Fibroblast of skin of left quadriceps (primary cell): ENCODE measurements at places on chromosomes 12 and 14.
A peak's percentile ranks its signal among the peaks of the same experiment; 100 is the strongest.

DNA sequence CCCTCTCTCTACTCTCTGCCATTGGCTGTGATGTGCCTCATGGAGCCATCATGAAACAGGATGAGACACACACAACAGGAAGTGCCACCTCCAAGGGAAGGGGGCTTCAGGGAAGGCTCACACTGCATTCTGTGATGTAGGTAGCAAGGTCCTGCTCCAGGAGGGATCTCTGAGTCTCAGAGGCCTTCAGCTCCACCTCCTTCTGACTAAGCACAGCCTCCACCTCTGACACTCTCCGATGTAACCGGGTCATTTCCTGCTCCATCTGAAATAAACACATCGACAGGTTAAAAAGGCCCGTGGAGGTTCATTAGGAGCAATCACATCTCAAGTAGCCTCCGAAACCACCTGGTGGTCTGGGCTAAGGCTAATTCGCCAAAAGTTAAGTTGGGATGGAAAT lies 93.3 kb downstream of the CIT start:
- no peak for DNase-seq

- DNase-seq = no peak
Observed at GRCh38 chr12:108815875-108816594, 41.3 kb downstream of the SSH1 start.

DNA sequence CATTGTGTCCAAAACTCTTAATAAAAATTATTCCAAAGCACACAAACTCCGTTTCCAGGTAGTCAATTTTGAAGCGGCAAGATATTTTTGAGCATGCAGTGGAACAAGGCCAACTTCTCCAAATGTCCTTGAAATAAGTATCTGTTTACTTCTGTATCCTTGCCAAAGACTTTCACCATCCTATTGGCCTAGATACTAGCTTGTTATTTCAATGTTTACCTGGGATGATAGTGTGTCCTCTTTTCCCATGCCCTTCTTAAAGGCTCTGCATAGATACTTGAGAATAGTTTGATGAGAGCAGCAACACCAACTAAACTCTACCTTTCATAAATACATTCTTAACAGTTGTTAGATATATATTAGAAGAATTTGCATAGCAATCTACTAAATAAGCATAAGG lies 160.9 kb downstream of the KCNC2 start:
- DNase-seq = no peak

DNA sequence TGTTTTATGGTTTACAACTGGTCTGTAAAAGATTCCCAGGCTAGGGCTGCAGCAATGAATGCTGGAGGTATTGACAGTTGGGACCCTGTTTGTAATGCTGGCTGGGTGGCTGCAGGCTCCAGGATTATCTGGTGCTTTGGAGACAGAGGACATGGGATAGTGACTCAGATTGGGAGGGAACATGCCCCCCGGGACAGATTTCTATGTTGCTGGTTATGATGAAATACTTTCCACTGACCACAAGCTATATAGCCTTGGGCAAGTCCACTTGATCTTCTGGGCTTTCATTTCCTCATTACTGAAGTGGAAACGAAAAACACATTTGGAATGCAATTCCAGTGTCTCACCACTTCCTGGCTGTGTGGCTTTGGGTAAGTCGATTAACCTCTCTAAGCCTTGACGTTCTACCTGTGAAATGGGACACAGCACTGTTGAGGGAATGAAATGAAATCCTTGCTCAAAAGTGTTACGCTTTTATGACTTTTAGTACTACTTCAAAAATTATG lies 6.3 kb upstream of the TPCN1 start:
- DNase-seq = peak; percentile 90

- DNase-seq = no peak
Observed at GRCh38 chr12:68905733-68906132, 27.2 kb downstream of the CPM start.

- DNase-seq = no peak
Observed at GRCh38 chr12:121345151-121345815, 6.9 kb downstream of the ANAPC5 start.

- DNase-seq = no peak
Observed at GRCh38 chr12:104386461-104386860, 70.3 kb upstream of the CHST11 start.

- DNase-seq = no peak
Observed at GRCh38 chr12:103930787-103931735, 851 bp downstream of the HSP90B1 start.

DNA sequence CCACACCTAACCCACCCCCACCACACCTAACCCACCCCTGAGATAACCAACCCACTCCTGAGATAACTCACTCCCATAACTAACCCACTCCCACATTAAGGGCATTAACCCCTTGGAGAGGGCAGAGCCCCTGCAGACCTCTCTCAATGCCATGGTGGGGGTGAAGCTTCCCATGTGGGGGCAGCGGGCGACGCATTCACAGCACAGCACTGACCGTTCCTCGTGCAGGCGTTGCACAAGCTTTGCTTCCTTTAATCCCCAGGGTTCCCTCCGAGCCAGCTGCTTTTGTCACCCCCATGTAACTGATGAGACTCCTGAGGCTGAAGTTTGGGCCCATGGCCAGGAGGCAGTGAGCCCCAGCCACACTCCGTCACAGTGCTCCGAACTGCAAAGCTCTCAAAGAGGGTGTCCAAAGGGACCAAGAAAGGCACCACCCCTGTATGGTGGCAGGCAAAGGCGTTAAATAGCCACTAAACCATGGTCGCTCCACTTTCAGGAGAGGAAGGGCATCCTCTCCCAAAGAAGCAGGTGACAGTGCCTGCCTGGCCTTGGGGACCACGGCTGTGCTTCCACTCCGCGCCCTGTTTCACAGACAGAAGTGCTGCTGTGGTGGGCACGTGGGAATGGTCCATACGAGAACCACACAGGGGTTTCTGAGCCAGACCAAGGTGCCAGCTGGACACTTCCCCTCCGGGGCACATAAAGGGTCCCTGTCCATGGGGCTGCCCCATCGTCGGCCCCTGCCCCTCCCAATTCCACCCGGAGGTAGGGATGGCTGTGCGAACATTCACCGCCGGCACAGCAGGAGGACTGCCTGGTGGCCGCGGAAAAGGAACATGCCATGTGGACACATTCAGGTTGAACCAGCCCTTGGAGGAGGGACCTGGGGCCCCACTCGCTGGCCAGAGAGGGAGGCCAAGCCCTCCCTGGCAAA lies 28.3 kb downstream of the GALNT9 start:
- DNase-seq = no peak

GRCh38 chr12:120290609-120291305 lies 946 bp downstream of the RNU4-2 start:
- DNase-seq = no peak

- DNase-seq = no peak
Observed at GRCh38 chr14:20823859-20824258, 21.2 kb upstream of the RNASE1 start.

DNA sequence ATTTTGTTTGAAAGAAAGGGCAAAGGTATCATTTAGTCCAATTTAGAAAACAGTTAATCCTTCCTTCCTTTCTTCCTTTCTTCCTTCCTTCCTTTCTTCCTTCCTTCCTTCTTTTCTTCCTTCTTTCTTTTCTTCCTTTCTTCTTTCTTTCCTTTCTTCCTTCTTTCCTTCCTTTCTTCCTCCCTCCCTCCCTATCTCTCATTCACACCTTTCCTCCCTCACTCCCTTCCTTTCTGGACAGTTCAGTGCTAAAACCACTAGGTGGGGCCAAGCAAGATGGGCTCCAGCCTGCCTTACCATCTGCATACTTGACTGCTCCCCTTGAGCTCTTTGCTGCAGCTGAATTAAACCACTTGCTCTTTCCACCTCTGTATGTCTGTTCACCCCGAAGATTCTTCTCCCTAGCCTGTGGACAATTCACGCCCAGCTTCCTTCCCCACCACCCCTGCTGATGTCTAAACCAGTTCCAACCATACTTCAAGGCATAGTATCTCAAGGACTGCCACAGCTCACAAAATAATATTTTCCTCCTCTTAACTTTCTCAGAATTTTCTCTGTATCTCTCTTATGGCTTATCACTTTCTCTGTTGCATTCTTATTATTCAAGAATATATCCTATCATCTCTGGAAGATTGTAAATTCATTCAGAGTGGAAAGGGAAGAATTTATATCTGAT lies 78.0 kb downstream of the DBX2 start:
- DNase-seq = no peak

GRCh38 chr12:28563936-28564335 lies 373.7 kb downstream of the CCDC91 start:
- DNase-seq = peak; percentile 88

DNA sequence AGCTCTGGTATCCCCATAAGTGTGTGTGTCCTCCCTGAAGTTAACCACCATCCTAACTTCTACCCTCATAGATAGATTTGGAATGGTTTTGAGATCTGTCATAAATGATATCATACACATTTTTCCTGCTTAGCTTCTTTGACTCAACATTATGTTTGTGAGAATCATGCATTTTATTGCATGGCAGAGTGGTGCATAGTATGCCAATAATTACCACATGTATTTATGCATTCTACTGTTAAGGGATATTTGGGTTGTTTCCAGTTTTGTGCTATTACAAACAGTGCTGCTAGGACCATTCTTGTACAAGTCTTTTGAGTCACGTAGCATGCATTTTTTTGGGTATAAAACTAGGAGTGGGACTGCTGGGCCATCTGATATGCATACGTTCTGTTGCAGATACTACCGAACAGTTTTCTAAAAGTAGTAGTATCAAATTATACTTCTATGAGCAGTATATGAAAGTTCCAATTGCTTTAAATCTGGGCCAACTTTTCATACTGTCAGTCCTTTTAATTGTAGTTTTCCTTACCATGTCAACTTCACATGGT lies 13.4 kb downstream of the GRIP1 start:
- DNase-seq = peak; percentile 32

GRCh38 chr14:96821501-96821900 lies 24.3 kb downstream of the VRK1 start:
- DNase-seq = no peak

- DNase-seq = no peak
Observed at GRCh38 chr12:100493396-100494012, 19.8 kb downstream of the NR1H4 start.

GRCh38 chr12:52063981-52064649 lies 5.7 kb upstream of the ATG101 start:
- DNase-seq = no peak

DNA sequence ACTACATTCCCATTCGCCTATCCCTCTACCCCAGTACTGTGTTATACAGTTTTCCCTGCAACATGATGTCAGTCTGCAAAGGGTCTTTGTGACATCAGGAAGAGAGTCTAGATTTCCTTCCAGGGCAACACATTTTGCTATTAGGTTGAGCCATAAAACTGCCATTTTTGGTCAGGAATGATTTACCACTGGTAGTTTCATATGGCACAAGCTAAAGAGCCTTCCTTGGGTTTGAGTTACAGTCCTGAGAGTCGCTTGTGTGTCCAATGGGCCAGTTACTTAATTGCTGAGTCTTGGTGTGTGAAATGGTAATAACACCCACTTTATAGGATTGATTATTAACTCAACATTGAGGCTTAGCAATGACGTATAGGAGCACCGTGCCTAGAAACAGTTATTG lies 22.6 kb upstream of the AMIGO2 start:
- DNase-seq = no peak

DNA sequence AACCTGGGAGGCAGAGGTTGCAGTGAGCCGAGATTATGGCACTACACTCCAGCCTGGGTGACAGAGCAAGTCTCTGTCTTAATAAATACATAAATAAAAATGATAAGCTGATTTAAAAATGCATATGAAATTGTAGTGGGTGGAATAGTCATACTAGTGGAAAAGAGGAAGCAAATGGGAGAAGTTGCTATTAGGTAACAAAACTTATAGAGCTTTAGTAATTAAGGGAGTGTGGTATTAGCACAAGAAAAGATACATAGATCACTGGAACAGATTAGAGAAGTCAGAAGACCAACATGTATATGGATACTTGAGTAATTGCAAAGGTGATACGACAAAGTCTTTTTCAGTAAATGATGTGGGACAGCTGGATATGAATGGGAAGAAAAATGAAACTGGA lies 26.5 kb downstream of the TECPR2 start:
- no peak for DNase-seq

DNA sequence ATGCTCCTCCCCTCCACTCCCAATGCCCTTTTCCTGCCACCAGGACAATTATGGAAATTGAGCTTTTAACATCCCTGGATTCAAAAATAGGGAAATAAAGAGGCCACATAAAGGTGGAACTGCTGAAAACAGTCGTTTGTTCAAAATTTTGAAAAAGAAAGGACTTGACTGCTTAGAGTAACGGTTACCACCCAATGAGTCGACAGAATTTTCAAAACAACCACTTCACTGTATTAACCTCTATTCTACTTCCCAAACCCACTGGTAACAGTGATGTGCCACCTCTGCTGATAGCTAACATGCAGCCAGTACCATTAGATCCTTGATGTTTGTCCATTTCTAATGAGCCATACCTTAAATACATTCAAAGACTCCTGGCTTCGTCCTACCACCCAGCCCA lies 4.9 kb downstream of the ST8SIA1 start:
- no peak for DNase-seq

DNA sequence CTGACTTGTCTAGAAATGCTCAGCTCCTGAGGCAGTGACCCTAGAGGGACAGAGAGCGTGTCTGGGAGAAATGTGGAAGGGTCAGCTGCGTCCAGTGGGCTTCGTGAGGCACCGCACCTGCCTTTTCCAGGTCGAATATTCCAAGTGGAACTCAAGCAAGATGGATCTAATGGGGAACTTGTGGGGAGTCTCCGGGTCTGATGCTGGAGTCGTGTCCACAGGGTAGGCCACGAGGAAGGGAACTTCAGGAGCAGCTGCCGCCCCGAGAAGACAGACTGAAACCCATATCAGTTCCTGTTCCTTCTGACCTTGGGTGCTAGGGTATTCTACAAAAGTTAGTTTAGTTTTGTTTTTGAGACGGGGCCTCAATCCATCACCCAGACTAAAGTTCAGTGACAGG lies 67.5 kb downstream of the TNFAIP2 start:
- no peak for DNase-seq

GRCh38 chr14:52397844-52398243 lies 83.7 kb downstream of the PTGER2 start:
- DNase-seq = peak; percentile 39

DNA sequence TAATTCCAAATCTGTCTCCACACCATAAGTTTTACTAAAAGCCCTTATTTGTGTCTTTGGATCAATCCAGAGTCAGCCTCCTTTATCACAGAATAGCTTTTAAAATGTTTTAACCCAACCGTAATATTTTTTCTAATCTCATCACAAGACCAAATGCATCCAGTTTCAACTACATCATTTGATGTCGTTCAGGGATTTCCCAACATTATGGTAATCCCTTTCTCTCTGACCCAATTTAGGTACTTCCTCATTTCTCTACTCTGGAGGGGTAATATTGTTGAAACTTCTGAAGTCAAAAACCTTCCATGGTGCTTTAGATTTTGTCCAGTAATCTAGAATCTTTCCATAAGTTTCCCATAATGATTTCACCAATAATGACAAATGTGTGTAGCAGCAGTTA lies 596.8 kb downstream of the SOX5 start:
- no peak for DNase-seq

- DNase-seq = no peak
Observed at GRCh38 chr12:27844366-27845090, 64.5 kb upstream of the MANSC4 start.

DNA sequence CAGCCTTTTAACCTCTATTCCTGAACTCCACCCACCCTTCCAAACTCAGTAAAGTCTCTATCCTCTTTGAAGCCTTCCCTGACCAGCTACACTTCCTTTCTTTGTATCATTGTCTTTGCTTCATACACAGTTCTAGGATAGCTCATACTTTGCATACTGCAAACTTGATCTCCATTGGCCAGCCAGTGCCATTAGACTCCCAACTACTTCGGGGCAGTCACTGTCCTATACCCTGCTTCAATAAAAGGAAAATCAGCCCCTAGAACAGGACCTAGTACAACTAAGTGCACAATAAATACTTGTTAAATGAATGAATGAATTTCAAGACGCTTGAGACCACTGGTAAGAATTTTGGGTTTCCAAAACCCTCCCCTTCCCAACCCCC lies 521 bp upstream of the PIP4K2C start:
- DNase-seq = no peak
